ENCODE measurements at places on chromosomes 2 and 18.

DNA sequence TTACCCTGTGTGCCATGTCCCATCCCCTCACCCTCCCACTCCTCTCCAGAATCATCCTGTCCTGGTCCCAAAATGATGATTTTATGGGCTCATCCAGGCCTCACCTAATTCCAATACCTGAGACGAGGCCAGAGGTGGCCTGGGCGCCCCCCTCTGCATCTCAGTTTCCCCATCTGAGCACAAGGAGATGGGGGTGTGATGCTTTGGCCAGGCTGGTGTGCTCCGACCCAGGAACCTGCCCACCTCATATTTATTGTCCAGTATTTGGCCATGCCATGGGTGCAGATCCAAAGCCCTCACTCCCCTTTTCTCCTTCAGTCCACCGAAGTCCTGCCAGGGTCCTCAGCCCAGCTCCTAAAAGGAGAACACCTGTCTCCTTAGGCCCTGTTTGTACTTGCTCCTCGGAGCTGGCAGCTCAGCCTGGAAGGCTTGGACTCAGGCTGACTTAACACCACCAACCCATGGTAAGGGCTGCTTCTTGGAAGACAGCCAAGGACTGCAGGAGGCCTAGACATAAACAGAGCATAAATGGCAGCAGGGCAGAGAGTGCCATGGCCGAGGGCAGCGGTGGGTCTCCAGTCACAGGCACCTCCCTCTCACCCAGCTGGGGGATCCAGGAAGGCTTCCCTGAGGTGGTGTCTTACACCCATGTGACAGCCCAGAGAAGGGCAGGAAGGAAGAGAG lies 3.6 kb downstream of the TEX51 start:
- DNase-seq, result peak; percentile 32

- peak; percentile 77 for DNase-seq
Measured at GRCh38 chr2:64018701-64019082, 536 bp downstream of the VPS54 start.

DNA sequence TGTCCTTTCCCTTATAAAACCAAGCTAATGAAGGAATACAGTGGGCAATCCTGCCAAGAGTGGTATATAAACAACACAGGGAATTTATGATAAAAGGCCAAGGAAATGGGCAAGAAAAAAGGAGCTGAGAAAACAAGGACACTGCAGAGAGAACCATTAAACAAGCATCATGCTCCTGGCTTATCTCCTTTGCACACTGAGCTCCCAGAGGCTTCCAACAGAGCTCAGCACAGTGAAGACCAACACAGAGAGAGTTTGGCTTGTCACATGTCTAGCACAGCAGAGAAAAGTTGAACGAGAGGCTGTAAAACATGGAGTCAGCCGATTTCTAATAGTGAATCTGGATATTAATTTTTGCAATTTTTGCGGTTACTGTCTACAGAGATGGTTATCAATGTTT lies 68.0 kb upstream of the KLF7 start:
- DNase-seq, result no peak

DNA sequence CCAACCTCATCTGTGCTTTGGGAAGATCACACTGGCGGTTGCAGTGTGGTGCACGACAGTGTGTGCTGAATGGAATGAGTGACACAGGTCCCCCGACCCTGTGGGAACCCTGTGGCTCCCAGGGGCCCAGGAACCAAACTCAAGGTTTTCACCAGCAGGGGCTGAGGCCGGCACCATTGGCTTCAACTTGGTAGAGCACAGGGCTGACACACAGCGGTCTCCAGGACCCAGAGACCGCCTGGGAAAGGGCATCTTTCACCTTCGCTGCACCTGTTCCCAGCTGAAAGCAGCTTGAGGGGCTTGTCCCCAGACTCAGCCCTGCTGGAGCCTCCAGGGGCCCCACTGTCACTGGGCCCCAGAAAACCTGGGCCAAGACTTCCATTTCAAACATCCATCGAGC lies 59.0 kb upstream of the ODC1 start:
- DNase-seq, result no peak

- no peak for DNase-seq
Measured at GRCh38 chr2:34734042-34734441, 1134.9 kb upstream of the FAM98A start.

- no peak for DNase-seq
Measured at GRCh38 chr2:172445851-172446250, 18.5 kb downstream of the ITGA6 start.

Measured in Karpas-422 (cell line).